ENCODE measurements at places on chromosomes 6 and 20. TPM values are rescaled to one million over a fixed set of nuclear protein-coding genes. Genes with fewer than 3 reads are reported as not detected.
A peak's percentile ranks its signal among the peaks of the same experiment; 100 is the strongest.

- no peak for DNase-seq
Observed at GRCh38 chr6:100001915-100002388, 7.9 kb upstream of the MCHR2 start.

- no peak for DNase-seq
Observed at GRCh38 chr20:16472045-16472872, 101.0 kb downstream of the KIF16B start.

DNA sequence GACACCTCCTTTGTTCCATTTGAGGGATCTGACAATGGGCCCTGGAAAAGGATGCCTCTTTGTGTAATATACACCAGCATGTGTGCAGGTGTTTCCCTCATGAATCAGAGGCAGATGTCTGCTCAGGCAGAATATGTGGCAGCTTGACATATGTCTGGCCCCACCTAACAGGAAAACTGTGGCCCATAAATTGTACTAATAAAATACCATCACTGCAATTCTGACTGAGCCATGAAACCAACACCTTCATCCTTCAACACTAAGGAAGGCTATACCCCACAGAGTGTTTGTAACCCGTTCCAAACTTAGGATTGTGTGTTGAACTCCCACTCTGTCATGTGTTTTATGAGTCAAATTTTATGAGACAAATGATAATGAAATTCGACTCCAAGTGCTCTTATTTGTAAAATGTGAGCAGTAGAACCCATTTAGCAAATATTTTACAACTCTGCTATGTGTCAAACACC is 22.7 kb downstream of the LAMA4 start:
- no peak for DNase-seq

DNA sequence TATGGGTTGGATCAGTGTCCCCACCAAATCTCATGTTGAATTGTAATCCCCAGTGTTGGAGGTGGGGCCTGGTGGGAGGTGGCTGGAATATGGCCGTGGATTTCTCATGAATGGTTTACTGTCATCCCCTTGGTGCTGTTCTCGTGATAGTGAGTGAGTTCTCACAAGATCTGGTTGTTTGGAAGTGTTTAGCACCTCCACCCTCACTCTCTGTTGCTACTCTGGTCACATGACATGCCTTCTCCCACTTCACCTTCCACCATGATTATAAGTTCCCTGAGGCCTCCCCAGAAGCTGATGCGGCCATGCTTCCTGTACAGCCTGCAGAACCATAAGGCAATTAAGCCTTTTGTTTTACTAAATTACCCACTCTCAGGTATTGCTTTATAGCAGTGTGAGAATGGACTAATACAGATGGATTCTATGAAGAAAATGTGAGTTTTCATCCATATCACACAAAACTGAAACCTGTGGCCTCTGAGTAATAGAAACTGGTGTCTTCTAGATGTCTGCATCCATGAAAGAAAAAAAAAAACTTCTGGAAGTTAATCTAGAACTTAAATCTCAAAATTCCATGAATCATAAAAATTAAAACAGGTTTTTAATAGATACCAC is 39.3 kb downstream of the MBOAT1 start:
- DNase-seq: no peak

DNA sequence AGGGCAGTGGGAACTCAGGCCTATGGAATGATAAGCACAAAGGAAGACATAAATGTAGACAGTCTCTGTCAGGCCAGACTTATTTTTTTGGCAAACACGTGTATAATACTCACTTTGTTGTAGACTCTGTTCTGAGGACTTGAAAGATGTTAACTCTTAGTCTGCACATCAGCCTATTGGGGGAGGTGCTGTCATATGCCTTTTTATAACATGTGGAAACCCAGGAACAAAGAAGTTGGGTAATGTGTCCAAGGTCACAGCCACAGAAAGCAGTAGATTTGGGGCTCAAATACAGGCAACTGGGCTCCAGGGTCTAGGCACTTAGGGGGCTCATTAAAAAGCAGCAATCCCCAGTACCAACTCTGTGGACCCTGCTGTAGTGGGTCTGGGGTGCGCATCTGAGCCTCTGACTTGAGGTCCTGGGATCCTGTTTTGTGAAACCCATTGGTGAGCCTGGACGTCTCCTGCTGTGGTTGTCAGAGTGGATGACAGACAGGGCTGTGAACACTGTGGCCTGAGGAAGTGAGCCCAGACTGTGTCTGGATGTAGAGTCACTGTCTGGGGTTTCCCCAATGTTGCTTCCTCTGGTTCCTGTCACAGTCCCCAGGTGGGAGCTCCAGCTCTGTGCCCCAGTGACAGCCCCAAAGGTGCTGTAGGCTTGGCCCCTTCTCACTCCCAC is 50.0 kb downstream of the CDH26 start:
- DNase-seq: no peak

DNA sequence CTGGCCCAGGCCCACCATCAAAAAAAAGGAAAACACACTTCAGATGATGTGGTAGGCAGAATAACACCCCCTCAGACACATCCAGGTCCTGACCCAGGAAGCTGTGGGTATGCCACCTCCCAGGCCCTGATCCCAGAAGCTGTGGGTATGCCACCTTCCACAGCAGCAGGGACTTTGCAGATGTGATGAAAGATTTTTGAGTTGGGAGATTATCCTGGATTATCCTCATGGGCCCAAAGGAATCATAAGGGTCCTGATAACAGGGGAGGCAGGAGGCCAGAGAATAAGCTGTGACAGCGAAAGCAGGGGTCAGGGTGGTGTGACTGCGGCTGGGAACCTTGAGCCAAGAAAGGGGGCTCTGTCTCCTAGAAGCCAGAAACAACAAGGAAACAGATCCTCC is 55.0 kb downstream of the BMP7 start:
- no peak for DNase-seq

DNA sequence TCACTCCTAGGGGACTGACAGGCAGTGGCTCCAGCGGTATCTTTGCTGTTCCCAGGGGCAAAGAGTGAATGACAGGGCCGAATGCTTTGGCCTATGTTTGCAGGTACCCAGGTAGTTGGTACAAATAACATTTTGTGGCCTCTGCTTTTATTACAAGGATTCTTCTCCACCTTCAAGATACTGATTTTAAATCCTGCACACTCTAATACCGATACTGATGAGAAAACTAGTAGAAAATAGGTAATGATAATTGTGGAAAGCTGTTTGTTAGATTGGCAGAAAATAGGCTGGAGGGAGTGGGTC is 772 bp downstream of the HINT3 start:
- DNase-seq: no peak

GRCh38 chr20:44603327-44603726 is 20.9 kb downstream of the PKIG start:
- no peak for DNase-seq

- peak; percentile 54 for DNase-seq
Observed at GRCh38 chr6:26122402-26122792, 35.2 kb downstream of the HFE start.

GRCh38 chr6:148367411-148368024 is 24.9 kb downstream of the SASH1 start:
- DNase-seq: no peak

GRCh38 chr6:122839472-122839871 is 50.4 kb downstream of the SMPDL3A start:
- DNase-seq: peak; percentile 61

DNA sequence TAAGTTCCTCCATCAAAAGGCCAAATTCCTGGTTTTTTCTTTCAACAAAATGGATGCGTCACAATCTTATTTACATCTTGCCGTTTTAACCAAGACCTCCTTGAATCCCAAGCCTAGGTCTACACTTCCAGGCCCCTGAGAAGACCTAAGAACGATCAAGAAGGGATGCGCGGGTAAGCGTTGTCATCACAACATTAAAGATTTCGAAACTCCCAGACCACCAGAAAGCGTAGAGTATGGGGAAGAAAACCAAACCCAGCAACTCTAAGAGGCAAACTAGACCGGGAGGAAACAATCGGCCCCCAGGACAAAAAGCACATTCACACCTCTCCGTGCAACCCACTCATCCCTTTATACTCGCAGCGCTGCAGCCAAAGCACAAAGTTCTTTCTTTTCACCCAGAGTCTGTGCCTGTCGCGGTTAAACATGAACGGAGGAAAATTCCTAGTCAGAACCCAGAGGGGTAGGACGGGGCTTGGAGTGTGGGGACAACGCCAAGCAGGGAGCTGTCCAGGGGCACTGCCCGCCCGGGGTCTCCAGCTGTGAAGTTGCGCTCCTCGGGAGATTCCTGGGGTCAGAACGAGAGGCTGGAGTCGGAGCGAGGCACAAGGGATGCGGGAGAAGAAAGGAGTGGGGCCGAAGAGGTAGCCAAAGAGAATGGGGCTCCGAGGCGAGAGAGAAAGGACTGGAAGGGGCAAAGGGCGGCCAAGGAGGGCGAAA is 725 bp downstream of the OSER1 start:
- no peak for DNase-seq

DNA sequence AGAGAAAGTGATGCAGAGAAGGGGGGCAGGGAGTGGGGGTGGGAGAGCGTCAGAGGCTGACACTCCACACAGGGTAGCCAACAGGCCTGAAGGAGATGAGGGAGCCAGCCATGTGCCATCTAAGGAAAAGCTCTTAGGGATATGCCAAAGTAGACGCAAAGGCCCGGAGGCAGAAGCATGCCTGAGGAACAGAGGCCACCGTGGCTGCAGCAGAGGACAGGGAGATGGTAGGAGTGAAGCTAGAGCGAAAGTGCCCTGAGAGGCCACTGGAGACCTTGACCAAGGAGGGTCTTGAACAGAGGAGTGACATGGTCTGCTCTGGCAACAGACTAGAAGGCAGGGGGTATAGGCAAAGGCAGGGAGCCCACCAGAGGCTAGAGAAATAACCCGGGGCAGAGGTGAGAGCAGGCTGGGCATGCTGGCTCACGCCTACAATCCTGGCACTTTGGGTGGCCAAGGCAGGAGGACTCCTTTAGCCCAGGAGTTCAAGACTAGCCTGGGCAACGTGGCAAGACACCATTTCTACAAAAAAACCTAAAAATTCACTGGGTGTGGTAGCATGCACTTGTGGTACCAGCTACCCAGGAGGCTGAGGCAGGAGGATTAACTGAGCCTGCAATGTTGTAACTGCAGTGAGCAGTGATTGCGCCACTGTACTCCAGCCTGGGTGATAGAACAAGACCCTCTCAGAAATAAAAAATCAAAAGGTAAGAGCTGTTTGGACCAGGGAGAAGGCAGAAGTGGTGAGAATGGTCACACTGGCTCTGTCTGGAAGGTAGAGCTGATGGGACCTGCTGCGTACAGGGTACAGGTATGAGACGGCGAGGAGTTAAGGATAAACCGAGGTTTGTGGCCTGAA is 6.3 kb downstream of the RRBP1 start:
- no peak for DNase-seq

GRCh38 chr20:10629946-10630650 is 43.7 kb downstream of the JAG1 start:
- no peak for DNase-seq

GRCh38 chr6:51273228-51273961 is 454.7 kb downstream of the TFAP2B start:
- DNase-seq: no peak

GRCh38 chr6:137261361-137261760 is 42.2 kb upstream of the IFNGR1 start:
- no peak for DNase-seq

GRCh38 chr6:33298773-33299236 is at the start of gene RGL2:
Gene RGL2 (minus strand): TSS chr6:33298942. CDS start chr6:33298610, 332 bp downstream.
- no peak for DNase-seq

DNA sequence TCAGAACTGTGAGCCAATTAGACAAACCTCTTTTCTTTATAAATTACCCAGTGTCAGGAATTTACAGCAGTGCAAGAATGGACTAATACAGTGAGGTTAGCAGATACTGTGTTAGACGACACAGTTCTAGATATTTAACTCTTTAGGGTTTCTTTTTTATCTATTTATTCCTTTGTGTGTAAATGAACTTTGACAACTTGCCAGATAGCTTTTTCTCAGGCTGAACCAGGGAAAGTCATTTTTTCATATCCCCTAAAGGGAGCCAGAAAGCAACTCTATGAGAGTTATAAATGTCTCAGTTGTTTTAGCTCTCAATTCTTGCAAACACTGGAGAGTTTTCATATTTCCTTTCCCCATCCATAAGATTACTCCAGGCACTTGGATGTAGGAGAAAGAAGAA is 277.3 kb downstream of the PHF3 start:
- DNase-seq: no peak

- DNase-seq: no peak
Observed at GRCh38 chr6:112839525-112839961, 492.4 kb downstream of the RFPL4B start.

- no peak for DNase-seq
Observed at GRCh38 chr20:18739751-18740166, 73.8 kb upstream of the SCP2D1 start.

DNA sequence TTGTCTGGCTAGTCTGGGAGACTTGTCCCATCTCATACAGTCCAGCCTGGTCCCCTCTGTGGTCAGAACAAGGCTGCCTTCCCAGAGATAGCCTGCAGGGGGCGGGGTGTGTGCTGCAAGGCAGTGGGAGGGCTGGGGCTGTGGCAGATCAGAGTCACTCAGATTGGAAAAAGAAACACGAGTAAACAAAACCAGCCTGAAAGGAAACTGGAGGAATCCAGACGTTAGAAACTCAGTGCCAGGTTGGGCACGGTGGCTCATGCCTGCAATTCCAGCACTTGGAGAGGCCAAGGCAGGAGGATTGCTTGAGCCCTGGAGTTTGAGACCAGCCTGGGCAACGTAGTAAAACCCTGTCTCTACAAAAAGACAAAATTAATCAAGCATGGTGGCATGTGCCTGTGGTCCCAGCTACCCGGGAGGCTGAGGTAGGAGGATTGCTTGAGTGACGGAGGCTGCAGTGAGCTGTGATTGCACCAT is 20.2 kb downstream of the LEMD2 start:
- peak; percentile 83 for DNase-seq

- no peak for DNase-seq
Observed at GRCh38 chr6:143734641-143735063, 56.9 kb downstream of the PHACTR2 start.

- no peak for DNase-seq
Observed at GRCh38 chr6:119832411-119832810, 482.9 kb upstream of the MAN1A1 start.

GRCh38 chr6:33578588-33579011 is 1.5 kb downstream of the BAK1 start:
- DNase-seq: no peak

TFAP2A gene
- total RNA-seq: not detected

FAM209B gene
- total RNA-seq: not detected

ACTR5 gene
- 5.0 TPM for total RNA-seq

OGFRL1 gene
- total RNA-seq: 5.4 TPM

OR12D3 gene
- not detected for total RNA-seq

RIPPLY2 gene
- not detected for total RNA-seq

LPA gene
- 62.8 TPM for total RNA-seq

SLC13A3 gene
- 1.5 TPM for total RNA-seq

CALHM4 gene
- total RNA-seq: not detected

BANF2 gene
- not detected for total RNA-seq

CHRNA4 gene
- total RNA-seq: not detected
